ENCODE measurements at places on chromosomes 6 and 20.

GRCh38 chr20:58523072-58523970 lies 8.1 kb upstream of the APCDD1L start:
- DNase-seq: peak; percentile 15

- DNase-seq: no peak
These were observed 508.1 kb upstream of the ID4 start for GRCh38 chr6:19329078-19329477.

DNA sequence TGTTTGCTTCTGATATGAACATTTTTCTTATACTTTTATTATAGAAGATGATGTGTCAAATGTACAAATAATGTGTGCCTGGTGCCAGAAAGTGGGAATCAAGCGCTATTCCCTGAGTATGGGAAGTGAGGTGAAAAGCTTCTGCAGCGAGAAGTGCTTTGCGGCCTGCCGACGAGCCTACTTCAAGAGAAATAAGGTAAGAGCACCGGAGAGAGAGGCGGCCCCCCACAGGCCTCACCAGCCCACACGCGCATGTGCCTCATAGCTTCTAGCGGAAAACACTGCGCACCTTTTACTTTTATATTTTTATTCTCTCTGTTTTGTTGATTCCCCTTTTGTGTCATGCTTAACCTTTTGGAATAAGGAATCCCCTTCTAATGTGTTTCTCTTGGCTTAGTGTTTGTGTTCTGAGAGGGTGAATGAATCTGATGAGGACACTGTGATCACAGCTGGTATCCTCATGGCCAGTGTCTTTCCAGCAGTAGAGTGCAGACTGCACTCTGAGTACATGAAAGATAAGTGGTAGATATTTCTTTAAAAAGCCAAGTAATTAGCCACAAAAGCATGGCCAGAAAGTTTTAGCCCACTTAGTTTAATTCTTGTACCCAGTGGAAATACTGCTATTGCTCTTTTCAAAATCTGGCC lies 43.6 kb downstream of the SOBP start:
- DNase-seq: peak; percentile 47

DNA sequence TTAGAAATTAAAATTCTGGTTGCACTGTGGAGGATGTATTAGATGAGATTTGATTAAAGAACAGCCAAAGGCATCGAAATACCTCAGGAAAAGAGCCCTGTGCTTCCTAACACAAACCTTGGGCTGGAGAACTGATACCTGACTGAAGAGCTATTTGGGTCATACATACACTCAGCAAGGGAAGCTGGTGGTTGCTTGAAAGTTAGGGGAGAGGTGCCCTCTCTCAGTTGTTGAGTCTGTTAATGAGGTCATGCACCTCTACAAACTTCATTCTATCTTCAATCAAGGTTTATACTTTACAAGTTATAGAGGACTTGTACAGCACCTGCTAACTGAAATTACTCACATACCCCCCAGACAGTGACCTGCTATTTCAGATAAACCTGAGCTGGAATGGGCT lies 25.5 kb downstream of the FAM184A start:
- DNase-seq: no peak

DNA sequence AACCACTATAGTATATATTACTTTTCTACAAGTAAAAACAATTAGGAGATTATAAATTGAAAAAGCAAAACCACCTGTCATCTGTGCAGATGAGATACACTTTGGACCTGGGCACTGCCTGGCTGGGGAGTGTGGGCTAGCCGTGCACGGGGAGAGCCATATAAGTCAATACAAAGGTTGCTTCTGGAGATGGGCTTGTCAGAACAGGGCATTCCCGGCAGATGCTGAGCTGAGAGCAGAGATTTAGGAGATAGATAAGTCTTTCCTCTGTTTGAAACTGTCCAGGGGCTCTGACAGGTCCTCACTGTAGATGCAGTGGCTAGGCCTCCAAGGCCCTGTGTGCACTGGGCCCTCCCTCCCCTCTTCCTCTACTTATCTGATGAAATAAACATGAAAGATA lies 34.5 kb downstream of the CD164 start:
- DNase-seq: no peak

DNA sequence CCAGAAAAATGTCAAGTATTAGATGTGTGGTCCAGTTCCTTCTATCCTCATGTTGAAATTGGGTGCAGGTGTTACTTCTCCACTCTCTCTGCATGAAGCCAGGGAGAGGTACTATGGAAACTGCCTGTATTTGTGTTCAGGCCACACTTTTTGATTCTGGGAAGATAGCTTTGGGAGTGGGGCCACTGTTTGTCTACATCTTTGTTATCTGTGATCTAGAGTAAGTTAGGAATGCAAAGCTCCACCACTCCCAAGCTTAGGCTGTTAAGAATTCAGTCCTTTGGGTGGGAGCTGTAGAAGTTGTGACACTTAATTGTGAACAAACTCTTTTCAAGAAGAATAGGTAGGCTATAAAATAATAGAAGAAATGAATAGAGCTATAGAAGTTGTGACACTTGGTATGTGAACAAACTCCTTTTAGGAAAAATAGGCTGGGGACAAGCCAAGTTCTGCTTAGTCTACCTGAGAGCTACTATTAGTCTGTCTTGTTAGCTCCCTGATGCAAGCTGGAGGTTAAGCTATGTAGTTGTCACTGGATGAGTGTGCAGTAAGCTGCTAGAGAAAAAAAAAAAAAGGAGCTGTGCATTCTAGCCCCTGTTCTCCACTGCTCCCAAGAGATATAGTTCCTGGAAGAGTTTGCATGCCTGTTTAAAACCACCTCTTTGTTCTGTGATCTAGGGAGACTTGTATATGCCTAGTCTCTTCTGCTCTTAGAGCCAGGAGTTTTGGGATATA lies 7.1 kb upstream of the GFRAL start:
- DNase-seq: no peak

GRCh38 chr6:157584036-157584435 lies 203.0 kb downstream of the ZDHHC14 start:
- no peak for DNase-seq

GRCh38 chr20:20814685-20815084 lies 102.2 kb upstream of the RALGAPA2 start:
- DNase-seq: peak; percentile 85

DNA sequence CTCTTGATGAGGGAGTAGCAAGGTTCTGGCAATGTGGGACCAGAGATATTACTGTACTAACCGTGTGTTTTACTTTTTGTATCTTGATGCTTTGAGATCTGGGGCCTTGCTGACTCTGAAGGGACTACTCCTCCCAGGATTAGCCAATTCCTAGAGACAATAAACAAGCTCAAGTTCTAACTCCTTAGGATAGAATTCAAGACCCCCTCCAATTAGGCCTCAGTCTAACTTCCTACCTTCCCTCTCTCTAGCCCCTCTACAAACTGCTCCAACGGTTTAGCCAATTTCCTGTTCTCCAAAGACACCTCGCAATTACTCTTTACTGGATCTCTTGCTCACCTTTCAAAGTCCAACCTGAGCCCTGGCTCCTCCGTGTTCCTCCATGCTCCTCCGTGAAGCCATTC lies 158.7 kb upstream of the JARID2 start:
- DNase-seq: no peak

DNA sequence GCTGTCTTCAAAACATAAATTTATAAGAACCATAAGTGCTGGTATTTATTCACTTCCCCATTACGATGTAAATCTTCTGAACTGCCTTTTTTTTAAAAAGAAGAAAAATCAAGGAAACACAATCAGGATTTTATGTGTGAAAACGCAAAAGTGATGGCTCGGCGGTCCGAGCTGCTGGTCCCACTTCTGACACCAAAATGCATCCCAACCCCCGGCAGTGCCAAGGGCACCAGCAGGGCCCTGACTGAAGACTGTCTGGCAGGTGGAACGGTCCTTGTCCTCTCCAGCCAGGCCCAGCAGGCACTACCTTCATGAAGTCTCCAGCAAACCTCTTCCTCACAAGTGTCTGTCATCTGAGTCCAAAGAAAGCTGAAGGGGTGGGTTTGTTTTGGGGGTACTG lies 41.2 kb downstream of the TBC1D7 start:
- no peak for DNase-seq

DNA sequence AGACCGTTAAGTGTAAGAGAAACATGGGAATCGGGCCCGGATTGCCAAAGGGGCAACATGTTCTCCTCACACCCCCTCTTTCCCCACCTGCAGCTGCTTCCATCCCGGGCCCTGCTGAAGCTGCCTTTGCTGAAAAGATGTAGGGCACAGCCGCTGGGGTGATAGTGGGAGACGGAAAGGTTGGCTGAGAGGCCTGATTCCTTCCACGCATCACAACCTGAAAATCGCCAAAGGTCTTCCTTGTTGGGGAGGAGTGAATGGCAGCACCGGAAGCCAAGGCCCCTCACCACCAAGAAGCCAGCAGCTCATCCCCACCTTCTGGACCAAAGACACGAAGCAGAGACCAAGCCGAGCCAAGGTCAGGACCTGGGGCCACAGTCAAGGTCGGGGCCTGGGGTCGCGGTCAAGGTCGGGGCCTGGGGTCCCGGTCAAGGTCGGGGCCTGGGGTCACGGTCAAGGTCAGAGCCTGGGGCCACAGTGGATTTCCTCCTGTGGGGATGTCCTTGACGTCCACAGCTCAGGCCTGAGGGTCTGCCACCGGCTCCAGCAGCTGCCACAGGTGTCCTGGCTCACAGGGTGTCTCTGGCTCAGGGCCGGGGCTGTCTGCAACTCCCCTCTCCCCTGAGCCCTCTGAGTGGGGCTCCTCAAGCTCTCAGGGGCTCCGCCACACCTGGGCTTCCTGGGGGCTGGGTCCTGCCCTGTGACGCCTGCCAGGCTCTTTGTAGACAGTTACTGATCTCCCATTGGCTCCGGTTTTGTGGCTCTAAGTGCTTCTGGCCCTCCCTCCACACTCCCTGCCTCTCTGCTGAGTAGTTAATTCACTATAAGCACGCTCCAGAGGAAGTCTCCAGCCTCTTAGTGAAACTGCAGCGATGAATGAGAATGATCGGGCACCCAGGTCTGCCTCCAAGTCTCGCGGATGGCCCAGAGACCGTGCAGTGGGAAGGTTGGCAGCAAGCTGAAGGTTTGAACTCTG lies 5.5 kb upstream of the CHRNA4 start:
- no peak for DNase-seq

GRCh38 chr6:18101873-18102272 lies 20.6 kb downstream of the NHLRC1 start:
- no peak for DNase-seq

DNA sequence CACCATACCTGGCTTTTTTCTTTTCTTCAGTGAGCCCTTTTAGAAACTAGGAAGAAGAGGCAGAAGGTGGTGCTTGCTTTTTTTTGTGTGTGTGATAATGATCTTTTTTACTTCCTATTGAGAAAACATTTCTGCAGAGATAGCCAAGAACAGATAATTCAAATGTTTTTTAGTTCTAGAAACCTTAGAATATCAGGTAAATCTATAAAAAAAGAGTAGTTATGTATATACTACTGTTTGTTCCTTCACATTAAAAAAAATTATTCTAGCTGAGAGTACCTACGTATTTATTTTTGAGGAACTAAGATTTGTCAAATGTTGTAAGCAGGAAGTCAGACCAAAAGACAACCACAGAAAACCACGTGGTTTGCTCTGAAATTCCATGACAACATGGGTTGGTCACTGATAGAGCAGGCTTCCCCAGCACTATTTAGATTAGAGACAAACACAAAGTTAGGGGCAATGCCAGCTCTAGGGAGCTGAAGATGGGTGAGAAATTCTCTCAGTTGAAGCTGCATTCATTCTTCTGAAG lies 12.8 kb downstream of the STK4 start:
- no peak for DNase-seq

DNA sequence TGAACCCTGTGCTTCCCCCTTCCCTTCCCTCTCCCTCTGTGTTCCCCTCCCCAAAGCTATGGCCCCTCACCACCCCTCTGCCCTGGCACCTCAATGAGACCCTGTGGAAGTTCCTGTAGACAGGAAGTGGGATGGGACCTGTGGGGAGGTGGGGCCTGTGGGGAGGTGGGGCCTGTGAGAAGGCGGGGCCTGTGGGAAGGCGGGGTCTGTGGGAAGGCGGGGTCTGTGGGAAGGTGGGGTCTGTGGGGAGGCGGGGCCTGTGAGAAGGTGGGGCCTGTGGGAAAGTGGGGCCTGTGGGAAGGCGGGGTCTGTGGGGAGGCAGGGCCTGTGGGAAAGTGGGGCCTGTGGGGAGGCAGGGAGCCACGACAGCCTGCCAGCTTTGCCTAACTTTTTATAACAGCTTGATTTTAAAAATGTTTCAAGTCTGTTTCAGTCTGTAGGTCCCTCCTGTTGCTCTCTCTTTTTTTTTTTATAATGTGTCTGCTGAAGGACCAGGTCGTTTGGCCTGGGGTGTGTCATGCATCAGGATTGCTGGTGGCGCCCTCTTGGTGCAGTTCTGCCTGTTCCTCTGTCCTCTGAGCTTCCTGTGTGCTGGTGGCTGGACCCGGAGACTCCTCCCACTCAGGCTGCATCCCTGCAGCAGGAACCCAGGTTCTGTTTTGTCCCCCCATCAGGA lies 70.5 kb upstream of the SLCO4A1 start:
- peak; percentile 62 for DNase-seq

DNA sequence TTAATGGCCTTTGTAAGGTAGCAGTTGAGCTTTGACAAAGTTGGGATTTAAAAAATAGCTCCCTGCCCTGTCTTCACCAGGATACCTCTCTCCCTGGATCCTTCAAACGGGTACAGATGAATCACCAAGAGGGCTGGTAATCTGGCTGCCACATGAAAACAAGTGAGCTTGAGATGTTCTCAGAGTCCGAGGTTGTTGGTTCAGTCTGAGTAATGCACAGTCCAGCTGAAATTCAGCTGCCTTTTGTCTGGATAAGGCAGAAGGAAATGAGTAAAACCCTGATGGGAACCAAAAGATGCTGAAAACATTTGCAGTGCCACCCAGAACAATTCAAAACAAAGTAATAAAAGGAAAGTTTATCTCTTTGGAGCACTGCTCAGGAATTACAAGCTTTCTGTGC lies 86.8 kb downstream of the GJA1 start:
- DNase-seq: no peak

- DNase-seq: no peak
These were observed at the start of gene ZBTB46 for GRCh38 chr20:63830841-63831588. Gene ZBTB46, minus strand, starts transcription at chr20:63831264. Its CDS starts 40,507 bp downstream, at chr20:63790757.

DNA sequence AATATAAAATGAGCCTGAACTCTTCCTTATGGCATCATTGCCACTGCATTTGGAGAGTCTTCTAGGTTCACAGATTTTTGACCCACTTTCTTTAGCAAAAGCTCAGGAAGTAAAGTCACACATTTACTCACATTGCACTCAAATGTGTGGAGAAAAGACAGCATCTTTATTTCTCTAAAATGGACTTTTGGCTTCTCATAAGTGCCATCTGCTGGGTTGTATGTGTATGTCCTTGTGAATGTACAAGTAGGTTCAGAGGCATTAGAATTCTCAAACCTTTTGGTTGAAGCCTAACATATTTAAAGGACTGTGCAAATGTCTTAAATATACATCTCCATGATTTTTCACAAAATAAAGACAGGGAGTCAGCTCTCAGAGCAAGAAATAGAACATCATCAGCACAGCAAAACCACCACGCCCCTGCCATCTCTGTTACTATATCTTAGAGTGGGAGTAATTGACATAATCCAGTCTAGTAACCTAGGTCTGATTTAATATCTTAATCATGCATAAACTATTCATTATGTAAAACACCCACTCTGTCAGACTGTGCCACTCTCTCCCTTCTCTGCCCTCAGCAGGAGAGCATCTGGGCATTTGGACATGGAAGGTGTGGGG lies 42.2 kb upstream of the SPTLC3 start:
- DNase-seq: no peak

- no peak for DNase-seq
These were observed 663.4 kb upstream of the DEFB115 start for GRCh38 chr20:30594112-30594511.

GRCh38 chr6:3163248-3163594 lies 5.9 kb upstream of the TUBB2A start:
- no peak for DNase-seq

GRCh38 chr6:12132351-12133222 lies 120.5 kb downstream of the HIVEP1 start:
- DNase-seq: no peak

GRCh38 chr6:76866091-76866915 lies 597.0 kb downstream of the HTR1B start:
- no peak for DNase-seq

All from H9 (cell line).